ENCODE measurements at places on chromosomes 6 and 20. TPM values are rescaled to one million over a fixed set of nuclear protein-coding genes. Genes with fewer than 3 reads are reported as not detected.

KCNK16 gene
- not detected for total RNA-seq

SAMD5 gene
- 0.79 TPM for total RNA-seq

ANKRD66 gene
- total RNA-seq: not detected

ERVFRD-1 gene
- not detected for total RNA-seq

FOXO3 gene
- 16.4 TPM for total RNA-seq

DNA sequence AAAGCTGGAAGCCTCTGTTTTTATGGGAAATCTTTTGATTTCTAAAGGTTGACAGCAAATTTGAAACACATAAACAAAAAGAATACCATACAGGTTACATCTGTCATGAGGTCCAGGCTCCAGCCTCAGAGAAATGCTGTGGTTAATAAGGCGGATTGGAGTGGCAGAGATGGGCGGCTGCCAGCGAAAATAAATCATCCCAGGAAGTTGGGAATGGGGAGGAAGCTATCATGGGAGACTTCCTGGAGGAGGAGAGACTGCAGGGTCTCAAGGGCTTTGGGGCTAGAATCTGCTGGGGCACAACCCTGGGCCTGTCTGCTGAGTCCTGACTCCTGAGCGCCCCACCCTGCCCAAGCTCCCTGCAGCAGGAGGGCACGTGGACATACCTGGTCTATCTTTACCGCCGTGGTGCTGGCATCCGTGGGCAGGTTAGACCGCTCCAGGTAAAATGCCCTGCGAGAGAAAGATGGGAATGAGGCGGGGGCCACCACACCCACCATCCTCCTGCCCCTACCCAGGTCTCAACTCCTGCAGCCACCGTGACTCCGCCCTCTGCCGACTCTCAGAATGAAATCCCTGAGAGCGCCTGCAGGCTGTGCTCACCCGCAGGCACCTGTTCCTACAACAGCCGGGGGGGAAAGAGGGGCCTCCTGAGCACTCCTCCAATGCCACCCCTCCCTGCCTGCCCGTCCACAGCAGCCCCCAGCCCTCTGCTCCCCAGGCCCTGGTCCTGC, 197.3 kb downstream of the PREX1 start:
- DNase-seq: peak; percentile 73

DNA sequence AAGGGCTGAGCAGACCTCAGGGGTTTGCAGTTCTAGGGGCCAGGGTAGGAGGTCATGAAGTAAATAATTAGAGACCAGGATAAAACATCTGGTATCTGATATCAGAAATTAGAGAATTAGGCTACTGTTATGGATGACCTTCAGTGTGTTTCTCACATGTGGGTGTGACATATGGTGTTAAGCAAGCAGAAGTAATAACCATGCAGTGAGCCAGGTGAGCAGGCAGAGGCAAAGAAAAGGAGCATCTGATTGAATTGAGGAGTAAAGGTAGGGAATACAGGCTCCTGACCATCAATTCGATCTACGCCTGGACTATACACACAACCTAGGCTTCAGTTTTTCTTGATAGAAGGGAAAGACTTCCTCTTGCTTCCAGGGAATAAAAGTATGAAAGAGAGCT, 34.7 kb upstream of the MAP3K7 start:
- DNase-seq: no peak

- DNase-seq: no peak
Observed at GRCh38 chr6:52317841-52318581, 33.5 kb upstream of the MCM3 start.

DNA sequence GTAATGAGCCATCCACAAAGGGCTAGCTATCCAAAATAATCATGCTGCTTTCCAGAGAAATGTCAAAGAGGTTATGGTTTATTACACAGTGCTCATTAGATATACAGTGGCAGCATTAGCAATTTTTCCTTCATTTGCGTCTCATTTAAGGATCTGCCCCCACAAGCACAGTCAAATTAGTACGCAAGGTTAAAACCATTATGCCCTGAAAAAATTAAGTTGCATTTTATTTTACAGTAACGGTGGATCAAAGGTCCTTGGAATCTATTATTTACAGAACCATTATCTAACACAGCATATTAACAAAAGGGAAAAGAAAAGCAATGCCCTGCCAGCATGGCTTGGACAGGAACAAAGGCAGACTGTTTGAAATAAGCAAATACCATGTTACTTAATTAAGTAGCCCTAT, 144.8 kb downstream of the PDSS2 start:
- DNase-seq: no peak

GRCh38 chr20:62872862-62873261, 11.2 kb upstream of the TCFL5 start:
- no peak for DNase-seq

- peak; percentile 83 for DNase-seq
Observed at GRCh38 chr6:17101422-17102257, at the start of gene STMND1. Gene STMND1, plus strand, starts transcription at chr6:17102050. Its CDS starts 208 bp downstream, at chr6:17102258.

DNA sequence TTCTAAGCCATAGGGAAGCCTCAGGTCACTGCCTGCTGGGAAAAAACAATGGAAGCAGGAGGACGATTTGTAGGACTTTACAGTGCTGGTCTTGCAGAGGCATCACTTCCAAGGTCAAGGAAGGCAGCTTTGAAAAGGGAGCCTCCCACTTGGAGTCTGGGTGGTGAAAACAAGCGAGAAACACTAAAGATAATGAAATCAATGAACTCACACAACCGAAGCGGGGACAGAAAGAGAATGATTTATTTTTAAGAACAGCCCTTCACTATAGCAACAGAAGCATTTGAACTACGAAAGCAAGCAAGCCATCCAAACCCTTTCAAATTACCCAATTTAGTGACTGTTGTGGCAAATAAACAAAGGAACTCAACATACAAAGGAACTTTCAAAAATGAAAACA, 227.5 kb downstream of the THBS2 start:
- no peak for DNase-seq

GRCh38 chr6:166614589-166614988, 12.5 kb downstream of the RPS6KA2 start:
- no peak for DNase-seq
